ENCODE measurements at places on chromosomes 12 and 14.

DNA sequence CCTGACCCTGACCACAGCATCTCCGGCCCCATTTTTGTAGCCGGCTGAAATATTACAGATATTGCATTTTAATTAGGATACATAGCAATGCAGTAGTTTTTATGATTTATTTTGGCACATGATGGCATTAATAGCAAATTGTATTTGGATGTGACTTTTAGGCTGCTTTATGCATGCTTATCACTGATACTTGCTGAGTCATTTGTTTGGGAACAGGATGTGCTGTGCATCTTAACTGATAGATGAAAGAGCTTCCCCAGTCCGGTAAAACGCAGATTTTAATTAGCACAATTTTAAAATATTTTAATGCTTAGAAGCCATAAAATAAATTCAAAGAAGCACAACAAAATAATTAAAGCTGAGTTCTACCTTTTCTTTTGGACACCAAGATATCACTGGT, 90.7 kb downstream of the OTOGL start:
- DNase-seq, result no peak

DNA sequence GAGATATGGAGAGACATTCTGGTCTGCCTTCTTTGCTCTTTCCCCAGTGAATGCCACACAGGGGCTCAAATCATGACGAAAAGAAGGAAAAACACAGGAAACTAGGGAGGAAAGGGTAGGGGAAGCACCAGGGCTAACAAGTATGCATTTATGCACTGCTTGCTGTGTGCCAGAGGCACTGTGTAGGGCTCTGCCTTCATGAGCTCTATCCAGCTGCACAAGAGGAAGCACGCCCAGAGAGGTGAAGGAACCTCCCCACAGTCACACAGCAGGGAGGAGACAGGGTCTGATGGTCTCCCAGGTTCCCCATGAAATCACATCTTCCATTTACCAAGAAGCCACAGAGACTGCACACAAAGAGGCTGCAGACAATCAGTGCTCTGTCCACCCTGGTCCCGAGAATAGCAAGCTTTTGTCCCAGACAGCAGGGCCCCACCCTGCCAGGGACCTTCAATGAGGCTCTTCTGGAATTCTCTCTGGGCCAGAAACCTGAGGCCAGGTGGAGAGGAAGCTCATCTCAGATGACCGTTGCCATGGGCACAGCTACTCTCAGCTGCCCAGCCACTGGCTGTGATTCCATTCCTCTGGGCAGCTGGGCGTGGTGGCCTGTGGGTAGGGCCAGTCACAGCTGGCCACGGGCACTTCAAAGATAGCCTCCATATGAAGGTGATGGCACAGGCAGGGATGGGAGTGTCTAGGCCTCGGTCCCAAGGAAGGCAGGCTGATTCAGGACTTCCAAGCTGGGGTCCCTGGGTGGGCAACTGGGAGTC, 7.3 kb upstream of the TRPV4 start:
- DNase-seq, result no peak

- DNase-seq, result peak; percentile 57
Observed at GRCh38 chr12:124736115-124737039, 127.3 kb downstream of the SCARB1 start.

DNA sequence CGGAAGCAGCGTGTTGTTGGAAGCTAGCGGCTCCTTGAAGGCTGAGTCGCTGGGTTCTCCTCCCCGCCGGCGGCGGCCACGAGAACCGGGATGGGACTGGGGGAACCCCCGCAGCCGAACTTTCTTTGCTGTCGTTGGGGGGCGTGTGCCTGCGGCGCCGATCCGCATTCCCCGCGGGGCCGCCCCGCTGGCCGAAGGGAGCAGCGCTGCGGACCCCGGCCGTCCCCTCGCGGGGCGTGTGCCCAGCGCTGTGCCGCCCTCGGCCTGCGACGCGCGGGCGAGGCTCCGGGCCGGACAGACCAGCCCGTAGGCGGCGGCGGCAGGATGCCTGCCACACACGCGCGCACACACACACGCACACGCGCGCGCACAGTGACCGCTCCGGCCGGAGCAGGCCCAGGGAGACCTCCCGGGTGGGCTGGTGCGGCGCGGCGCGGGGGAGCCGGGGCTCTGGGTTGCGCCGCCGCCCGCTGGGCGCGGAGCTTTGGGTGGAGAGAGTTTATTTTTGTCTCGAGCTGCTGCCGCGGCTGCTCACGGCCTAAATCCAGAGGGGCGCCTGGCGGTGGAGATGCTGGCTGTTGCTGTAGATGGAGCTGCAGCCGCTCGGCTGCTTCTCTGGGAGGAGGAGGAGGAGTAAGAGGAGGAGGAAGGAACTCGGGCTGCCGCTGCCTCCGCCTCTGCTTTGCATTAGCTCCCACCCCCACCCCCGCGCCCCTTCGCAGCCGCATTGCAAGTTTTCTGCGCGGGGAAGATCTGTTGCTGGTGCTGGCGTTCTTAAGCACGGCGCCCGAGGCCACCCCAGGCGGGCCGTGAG, at the start of gene SAMD4A:
SAMD4A (plus strand) TSS at position 719 of the 814 bp plus-strand sequence. CDS start 789 bp downstream, outside the sequence.
- peak; percentile 68 for DNase-seq

GRCh38 chr12:97134495-97134894, 227.4 kb downstream of the NEDD1 start:
- DNase-seq, result no peak

GRCh38 chr14:93587330-93587729, 156.6 kb downstream of the UNC79 start:
- DNase-seq, result no peak

- peak; percentile 43 for DNase-seq
Observed at GRCh38 chr12:11798006-11798708, 148.7 kb downstream of the ETV6 start.

- peak; percentile 47 for DNase-seq
Observed at GRCh38 chr12:89551747-89552146, 25.9 kb upstream of the POC1B start.

GRCh38 chr12:96486751-96487613, 2.4 kb upstream of the CFAP54 start:
- DNase-seq, result no peak

- no peak for DNase-seq
Observed at GRCh38 chr12:27252934-27253333, 8.8 kb downstream of the STK38L start.

Data from NB4 (cell line).